ENCODE measurements at places on chromosomes 13 and 19.

DNA sequence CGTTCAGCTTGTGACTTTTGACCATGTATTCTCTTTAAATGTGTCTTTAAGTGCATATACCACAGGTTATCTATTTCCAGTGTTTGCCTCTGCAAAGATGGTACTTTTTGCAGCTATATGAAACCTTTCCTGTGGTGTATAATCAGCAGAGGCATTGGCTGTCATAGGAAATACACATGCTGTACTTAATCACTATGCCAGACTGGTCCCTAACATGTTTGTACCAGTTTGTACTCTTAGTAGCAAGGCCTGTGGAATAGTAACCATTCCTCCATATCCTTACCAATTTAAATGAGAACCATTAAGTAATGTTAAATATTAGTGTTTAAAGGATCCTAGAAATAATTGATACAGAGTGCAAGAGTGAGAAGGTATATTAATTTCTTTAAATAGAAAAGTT lies 69.8 kb downstream of the CDK8 start:
- no peak for DNase-seq

DNA sequence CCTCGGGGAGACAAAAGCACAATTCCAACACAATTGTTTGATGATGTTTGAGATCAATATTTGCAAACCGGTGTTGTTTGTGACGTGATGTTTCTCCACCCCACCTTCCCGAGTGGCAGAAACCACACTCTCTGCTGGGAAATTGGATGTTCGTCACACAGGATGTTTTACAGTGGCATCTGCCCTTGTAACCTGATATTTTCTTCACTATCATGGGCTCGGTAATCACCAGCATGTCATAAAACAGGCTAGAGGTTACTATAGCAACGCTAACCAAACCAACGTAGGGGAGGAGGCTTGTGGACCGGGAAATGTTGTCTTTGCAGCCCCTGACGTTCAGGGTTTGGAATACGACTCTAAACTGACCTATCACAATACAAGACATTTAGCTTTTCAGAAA lies 454.5 kb downstream of the IRS2 start:
- peak; percentile 100 for DNase-seq

- DNase-seq = peak; percentile 91
Observed at GRCh38 chr19:15265850-15266248, 33.6 kb upstream of the EPHX3 start.

GRCh38 chr13:99471221-99472121 lies 29.8 kb upstream of the TM9SF2 start:
- DNase-seq = no peak

DNA sequence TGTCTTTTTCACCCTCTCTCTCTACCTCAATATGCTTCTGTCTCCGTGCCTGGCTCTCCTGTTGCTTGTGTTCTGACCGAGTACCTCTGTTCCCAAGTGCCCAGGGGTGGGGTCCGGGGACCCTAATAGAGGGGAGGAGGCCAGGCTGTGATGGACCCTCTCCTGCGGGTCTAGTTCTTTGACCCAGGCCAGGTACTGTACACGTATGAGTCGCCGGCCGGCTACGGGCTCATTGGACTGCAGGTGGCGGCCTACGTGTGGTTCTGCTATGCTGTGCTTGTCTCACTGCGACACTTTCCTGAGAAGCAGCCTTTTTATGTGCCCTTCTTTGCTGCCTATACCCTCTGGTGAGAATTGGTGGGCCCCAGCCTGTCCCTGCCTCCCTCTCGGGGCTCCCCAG lies 4.4 kb downstream of the TMEM145 start:
- DNase-seq = no peak

- no peak for DNase-seq
Observed at GRCh38 chr19:46210669-46211068, 18.9 kb upstream of the IGFL1 start.

DNA sequence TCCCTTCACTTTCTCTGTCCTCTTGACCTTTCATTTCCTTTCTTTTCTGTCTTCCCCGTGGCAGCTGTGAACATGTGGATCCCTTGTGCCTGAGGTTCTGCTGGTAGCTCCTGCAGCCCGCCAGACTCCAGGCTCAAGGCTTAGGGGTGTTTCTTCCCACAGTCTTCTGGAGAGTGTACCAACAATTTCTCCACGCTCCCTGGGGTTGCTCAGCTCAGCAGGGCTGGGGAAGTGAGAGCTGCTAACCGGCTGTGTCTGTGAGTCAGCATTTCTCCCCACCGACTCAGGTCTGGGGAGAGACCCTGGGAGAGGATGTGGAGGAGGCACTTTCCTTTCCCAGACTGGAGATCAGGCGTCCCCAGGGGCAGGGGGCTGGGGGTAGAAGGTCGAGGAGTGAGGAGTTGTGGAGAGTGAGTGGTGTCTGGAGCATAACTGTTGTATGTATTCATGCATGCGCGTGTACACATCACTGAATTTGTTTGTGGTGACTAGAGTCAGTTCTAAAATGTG lies 193.6 kb downstream of the KCNRG start:
- DNase-seq = no peak

DNA sequence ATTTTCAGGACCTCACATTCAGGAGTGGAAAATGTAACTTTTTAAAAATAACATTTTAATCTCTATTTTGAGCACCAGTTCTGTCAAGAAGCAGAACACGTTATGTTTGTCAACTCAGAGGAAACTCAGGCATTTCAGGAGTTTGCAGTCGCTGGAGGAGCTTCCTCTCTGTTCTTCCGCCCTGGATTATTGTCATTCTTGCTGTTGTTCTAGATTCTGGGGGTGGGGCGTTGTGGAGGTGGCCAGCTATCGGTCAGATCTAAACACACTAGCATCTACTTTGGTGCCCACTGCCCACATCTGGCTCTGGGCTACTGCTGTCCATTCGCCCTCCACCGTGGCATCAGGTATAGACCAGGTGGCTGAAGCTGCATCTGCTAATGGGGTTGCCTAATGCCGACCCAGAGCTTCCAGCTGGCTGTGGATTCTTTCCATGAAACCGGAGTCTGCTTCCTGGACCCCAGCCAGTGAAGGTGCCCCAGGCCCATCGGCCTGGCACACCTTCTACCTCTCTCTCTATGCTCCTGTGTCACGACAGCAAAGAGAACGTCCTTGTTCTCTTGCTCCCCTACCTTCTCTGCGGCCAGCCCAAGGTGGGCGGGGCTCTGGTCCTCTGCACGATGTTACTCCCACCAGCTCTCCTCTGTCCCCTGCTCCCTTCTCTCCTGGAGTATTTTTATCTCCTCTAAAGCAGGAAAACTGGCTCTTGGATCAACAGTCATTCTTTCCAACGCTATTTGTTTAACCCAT lies 36.7 kb upstream of the DGKH start:
- DNase-seq = no peak

- DNase-seq = no peak
Observed at GRCh38 chr19:28444362-28444761, 768.6 kb downstream of the UQCRFS1 start.

DNA sequence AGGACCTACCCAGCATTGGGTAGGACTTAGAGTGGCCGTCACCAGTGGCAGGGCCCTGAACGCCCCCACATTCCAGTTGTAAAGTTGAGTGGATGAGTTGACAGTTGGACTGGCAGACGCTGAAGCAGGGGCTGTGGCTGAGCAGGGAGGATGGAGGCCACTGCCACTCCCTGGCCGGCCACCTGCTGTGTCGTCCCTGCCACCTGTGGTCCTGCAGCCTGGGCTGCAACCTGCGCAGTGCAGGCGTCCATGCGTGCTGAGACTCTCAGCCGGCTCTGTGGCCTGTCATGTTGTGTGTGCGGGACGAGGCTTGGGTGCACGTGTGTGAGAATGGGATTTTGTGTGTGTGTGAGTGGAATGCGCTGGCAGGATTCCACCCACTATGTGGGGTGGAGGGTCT lies 80.8 kb downstream of the SCGB2B2 start:
- DNase-seq = no peak

DNA sequence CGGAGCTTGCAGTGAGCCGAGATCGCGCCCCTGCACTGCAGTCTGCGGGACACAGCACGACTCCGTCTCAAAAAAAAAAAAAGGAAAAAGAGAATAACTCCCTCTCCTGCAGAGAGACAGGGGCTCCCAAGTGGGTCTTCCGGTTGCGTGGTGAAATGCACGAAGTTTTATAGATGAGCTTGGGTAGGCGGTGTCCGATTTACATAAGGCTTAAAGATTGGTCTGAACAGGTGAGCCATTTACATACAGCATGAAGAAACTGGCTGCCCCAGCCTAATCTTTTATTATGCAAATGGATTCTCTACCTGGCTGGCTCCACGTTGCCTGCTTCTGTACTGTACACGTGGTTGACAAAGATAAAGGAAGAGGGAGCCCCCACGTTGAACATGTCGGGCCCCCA lies 19.5 kb downstream of the ADGRE2 start:
- DNase-seq = no peak

DNA sequence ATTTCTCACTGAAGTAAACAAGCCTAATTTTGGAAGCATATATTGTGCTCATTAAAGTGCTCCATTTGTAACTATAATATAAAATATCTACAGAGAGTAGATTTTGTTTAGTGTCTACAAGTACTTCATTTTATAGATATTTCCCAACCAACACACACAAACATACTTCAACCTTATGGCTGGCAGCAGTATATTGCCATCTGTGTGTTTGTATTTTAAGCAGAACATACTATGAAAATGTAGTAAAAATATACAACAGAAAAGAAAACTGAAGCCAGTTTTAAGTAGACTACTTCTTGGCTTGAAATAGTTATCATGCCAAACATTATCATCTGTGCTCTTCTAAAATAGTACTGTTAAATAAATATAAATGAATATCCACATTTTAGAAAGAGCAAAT lies 821.9 kb downstream of the DACH1 start:
- DNase-seq = no peak

- DNase-seq = no peak
Observed at GRCh38 chr13:27023385-27024073, 148.1 kb downstream of the USP12 start.

- DNase-seq = no peak
Observed at GRCh38 chr19:35117799-35118198, 2.2 kb downstream of the FXYD3 start.

DNA sequence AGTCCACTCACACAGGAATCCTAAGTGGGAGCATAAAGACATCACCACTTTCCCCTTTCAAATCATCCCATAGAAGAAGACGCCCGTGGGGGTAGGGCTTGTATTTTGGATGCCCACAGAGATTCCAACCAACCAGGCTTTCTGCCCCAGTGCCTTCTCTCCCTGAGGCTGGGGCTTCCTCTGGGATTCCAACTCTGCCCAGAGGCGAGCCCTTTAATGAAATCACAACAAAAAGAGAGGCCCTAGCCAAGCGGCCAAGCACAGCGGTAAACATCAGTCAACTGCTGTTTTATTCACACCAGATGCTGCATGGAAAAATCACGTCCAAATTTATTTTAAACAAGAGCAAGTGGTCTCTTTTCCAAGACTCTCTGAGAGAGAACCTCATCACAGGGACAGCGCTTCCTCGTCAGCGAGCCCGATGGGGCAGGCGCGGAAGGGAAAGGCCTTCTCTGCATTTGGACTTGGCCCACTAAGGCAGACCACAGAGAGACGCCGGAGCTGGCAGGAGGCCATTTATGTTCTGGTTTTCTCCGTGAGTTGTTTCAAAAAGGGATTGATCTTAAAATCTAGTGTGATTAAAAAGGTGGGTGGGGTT lies 31.5 kb downstream of the ADPRHL1 start:
- DNase-seq = no peak

GRCh38 chr19:6970443-6970842 lies 50.8 kb downstream of the MBD3L2B start:
- DNase-seq = no peak

DNA sequence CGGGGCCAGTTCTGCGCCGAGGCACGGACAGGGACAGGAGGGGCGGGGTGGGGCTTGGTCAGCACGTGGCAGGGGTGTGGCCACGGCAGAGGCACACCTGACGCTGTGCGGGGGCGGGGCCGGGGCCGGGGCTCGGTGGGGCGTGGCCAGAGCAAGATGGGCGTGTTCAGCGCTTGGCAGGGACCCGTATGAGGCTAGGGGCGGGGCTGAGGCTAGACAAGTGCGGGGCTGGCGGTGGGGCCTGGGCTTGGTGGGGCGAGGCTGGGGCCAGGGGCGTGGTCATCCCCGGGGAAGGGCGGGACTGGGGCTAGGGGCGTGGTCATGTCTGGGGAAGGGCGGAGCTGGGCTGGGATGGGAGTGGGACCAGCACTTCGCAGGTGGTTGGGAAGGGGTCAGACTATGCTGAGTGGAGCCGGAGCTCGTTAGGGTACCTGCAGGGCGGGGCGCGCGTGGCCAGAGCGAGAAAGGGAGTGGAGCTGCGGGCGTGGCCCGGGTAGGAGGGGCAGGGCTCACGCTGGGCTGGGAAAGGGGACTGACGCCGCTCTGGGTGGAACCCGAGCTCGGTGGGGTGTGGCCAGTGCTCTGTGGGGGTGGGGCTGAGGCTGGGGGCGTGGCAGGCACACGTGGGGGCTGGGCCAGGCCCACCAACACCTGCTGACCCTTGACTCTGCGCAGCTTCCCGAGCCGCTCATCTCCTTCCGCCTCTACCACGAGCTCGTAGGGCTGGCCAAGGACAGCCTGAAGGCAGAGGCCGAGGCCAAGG lies 12.8 kb downstream of the POLR2E start:
- DNase-seq = peak; percentile 45

DNA sequence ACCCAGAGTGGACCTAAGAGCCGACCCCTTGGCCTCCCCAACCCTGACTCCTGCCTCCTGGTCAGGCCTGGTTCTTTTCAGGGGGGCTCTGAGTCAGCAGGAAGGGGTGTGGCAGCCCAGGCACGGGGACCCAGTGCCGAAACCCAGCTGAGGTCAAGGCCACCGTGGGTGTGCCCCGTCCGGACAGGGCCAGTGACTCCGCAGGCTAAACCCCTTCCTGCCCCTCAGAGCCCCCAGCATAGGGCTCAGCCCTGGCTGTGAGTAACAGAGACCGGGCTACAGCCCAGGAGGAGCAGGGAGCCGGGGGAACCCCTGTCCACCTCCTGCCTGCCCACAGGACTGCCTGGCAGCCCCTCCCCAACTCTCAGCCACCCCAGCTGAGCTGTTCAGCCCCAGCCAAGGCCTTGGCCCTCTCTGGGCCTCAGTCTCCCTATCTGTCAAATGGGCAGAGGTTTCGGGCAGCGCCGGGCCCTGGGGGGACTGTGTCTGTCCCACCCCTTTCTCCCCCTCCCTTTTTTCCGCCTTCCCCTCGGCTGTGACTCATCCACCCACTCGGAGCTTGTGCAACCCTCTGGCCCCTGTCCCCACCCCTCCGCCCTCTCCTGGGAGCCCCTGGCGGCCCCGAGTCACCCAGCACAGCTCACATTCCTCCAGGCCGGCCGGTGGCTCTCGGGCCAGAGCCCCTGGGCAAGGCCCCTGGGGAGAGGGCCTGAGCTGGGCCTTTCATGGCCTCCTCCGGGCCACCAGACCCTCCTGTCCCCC lies 8.6 kb downstream of the ZBTB7A start:
- DNase-seq = no peak

- DNase-seq = no peak
Observed at GRCh38 chr19:51980116-51980736, 6.4 kb downstream of the ZNF350 start.

GRCh38 chr13:28620011-28620830 lies 38.7 kb upstream of the POMP start:
- no peak for DNase-seq

- DNase-seq = no peak
Observed at GRCh38 chr19:46689358-46689757, 27.6 kb downstream of the PRKD2 start.

- DNase-seq = no peak
Observed at GRCh38 chr19:34649886-34650543, 26.9 kb downstream of the SCGB2B2 start.

- no peak for DNase-seq
Observed at GRCh38 chr13:78845656-78846365, 186.9 kb upstream of the OBI1 start.

Data from SHP77 treated with DMSO at 0.1 percent for 48 hours (cell line).